Left renal cortex interstitium (tissue), 4 donors: ENCODE measurements at places on chromosomes 7 and 10. TPM values are rescaled to one million over a fixed set of nuclear protein-coding genes. Genes with fewer than 3 reads are reported as not detected.

DNA sequence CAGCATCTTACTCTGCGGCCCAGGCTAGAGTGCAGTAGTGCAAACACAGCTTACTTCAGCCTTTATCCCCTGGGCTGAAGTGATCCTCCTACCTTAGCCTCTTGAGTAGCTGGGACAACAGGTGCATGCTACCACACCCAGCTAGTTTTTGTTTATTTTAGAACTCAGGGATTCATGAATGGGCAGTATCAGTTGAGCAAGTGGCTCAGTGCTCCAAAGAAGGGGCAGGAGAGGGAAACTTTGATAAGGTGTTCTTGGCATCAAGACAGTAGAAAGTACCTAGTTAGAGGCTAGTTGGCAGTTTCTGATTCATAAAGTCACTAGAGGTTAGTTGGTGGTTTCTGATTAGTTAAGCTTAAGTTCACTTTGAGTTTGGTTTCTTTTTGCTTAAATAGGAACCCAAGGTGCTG lies 18.4 kb downstream of the TRIM24 start:
- DNase-seq, result no peak

The ZDHHC4 gene
- polyA plus RNA-seq, result 83.8 TPM

The UPK3BL1 gene
- 20.7 TPM for polyA plus RNA-seq

- no peak for DNase-seq
Observed at GRCh38 chr7:141585592-141586510, 34.6 kb downstream of the AGK start.

- no peak for DNase-seq
Observed at GRCh38 chr10:70481831-70482530, 3.4 kb downstream of the PALD1 start.

DNA sequence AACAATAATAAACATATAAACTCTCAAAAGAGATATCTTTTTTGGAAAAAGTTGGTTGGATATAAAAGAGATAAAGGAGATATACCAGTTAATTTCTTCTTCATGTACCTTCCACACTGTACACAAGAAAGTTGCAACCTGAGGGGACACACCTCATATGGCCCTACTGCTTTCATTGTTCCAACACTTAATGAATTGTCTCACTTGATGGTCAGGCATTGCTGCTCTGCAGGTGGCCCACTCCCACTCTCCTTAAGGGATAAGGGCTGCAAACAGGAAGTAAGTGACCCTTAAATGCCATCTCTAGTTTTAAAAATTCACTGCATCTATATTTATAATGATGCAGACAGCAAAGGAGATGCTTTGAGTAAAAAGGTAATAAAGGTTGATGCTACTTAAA lies 152.3 kb downstream of the BTAF1 start:
- no peak for DNase-seq

- no peak for DNase-seq
Observed at GRCh38 chr10:107971411-107971810, 806.9 kb upstream of the SORCS1 start.

- DNase-seq, result no peak
Observed at GRCh38 chr7:45106820-45107219, 4.7 kb downstream of the TBRG4 start.
